Nucleus accumbens (tissue), 56 donors: ENCODE measurements at places on chromosomes 5 and 9.

DNA sequence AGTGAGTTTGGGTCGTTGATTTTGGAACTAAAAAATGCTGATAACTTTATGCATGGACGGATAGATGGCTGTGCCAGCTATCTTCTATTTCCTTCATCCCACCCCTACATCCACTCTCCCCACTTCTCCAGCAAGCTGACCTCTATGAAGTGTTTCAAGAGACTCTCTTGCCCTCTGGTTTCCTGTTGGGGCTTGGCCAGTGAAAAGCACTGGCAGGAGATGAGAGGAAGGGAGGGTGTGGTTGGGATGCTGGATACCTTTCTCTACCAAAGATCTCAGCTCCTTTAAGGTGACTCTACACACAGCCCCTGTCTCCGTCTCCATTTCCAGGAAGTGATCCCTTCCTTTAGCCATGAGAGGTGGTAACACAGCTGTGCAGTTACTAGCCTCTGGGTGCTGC, 30.0 kb upstream of the JMY start:
- no peak for DNase-seq

- DNase-seq: no peak
These were observed 184.6 kb downstream of the ACTL7B start for GRCh38 chr9:108671176-108671575.

DNA sequence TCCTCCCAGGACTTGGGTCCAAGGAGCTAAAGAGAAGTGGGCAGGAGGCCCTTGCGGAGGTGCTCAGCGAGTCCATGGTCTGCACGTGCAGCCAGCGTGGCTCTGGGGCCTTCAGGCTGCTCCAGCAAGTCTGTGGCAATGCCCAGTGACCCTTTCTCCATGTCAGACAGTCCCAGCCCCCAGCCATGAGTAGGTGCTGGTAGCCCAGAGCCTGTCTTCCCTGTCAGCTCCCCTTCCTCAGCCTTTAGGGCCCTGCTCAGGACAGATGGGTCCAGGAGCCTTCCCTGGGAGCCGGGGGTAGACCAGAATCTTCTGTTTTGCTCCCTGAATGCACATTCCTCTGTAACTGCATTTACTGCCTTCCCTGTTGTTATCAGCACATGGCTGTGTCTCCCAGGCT, 147.2 kb upstream of the IRX2 start:
- no peak for DNase-seq

- no peak for DNase-seq
These were observed 72.4 kb upstream of the PHYKPL start for GRCh38 chr5:178304761-178305645.

DNA sequence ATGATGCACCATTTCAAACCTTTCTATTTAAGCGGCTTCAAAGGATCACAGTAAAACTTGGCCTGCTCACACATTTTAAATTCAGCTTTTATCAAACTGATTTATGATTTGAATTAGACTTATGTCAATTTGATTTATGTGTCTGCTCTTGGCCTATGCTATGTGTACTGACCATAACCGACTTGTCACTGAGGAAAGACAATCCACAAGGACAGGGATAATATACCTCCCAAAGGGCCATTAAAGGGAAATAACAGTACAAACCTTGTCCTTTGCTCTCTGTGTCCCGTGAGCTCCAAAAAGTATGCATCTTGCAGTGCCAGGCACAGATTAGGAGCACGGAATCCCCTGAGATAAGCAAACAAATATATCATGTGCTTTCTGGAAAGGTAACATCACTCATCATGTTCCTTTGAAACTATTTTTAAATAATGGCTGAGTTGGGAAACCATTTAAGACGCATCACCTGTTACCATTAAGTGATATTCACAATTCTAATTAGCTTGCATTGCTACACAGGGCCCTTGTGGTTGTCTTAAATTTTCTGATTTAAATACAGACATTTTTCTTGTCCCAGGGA, 31.9 kb upstream of the FTMT start:
- no peak for DNase-seq

- DNase-seq: peak; percentile 95
These were observed at the start of gene SECISBP2 for GRCh38 chr9:89318123-89319014. SECISBP2 (plus strand) TSS chr9:89318500; CDS start chr9:89318577, 77 bp downstream.

DNA sequence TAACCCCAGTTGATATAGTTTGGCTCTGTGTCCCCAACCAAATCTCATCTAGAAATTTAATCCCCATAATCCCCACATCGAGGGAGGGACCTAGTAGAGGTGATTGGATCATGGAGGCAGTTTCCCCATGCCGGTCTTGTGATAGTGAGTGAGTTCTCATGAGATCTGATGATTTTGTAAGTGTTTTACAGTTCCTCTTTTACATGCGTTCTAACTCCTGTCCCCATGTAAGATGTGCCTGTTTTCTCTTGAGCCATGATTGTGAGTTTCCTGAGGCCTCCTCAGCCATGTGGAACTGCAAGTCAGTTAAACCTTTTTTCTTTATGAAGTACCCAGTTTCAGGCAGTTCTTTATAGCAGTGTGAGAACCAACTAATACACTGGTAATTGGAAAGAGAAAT, 73.6 kb downstream of the CDH12 start:
- DNase-seq: no peak

DNA sequence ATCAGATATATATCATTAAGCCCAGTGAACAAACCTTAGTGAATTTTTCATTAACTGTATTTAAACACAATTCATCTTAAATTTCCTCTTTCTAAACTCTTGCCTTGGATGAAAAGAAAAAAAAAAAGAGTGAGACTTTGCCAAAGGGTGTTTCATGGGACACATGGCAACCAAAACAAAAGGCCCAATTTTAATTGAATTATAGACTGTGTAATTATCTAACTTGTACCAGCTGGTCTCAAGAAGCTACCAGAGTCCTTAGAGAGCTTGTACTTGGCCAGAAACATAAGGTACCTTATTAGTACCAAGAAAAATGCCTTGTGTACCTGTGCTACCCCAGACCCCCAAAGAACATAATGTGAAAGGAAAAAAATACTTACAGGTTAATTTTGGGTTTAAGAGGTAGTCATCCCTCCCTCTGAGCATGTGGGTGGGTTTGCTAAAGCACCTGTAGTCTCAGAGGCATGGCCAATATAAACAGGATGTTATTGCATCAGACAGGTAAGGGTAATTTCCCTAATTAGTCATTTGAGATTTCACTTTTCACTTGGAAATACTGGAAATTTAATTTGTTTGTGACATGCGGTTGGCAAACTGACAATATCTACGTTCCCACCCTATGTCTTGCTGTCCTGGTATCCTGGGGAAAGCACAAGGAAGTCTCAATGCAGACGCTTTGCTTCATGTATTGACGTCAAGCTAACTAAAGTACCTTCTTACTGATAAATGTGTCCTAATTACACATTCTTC, 90.1 kb downstream of the SNCAIP start:
- no peak for DNase-seq

- no peak for DNase-seq
These were observed 300.0 kb upstream of the TRPC7 start for GRCh38 chr5:136665331-136665730.

DNA sequence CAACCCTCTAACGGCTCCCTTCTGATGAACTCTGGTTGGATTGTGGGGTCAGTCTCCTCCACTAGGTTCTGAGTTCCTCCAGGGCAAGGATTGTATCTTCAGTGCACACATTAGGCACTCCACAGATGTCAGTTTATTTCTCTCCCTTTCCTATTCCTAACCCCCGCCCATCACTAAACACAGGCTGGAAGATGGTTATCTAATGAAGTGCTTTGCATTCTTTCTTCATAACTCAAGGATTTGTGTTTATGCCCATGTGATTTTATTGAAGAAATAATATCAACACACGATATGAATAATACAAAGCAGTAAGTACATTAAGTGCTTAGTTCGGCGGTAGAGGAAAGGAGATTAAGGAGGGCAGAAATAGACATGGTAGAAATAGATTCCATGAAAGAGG, 4.4 kb upstream of the CREBRF start:
- DNase-seq: no peak

DNA sequence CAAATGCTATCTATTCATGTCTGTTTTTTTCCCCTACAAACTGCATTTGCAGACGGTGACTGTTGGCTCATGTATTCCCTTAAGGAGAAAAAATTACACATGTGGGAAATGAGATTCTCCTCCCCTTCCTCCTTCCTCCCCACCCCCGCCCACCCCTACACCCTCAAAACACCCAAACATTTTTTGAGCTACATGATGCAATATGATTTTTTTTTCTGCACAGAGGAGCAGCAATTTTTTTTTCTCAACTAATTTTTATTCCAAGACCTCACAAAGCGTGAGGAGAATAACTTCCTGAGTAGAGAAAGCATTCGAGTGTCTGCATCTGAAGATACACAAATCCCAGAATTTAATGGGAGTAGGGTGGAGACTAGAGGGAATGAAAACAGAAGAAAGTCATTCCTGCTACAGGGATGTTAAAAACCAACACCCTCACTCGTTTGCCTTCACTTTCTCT, 118.1 kb downstream of the PRDM6 start:
- no peak for DNase-seq

GRCh38 chr5:88956416-88956815, 73.4 kb upstream of the MEF2C start:
- DNase-seq: no peak

DNA sequence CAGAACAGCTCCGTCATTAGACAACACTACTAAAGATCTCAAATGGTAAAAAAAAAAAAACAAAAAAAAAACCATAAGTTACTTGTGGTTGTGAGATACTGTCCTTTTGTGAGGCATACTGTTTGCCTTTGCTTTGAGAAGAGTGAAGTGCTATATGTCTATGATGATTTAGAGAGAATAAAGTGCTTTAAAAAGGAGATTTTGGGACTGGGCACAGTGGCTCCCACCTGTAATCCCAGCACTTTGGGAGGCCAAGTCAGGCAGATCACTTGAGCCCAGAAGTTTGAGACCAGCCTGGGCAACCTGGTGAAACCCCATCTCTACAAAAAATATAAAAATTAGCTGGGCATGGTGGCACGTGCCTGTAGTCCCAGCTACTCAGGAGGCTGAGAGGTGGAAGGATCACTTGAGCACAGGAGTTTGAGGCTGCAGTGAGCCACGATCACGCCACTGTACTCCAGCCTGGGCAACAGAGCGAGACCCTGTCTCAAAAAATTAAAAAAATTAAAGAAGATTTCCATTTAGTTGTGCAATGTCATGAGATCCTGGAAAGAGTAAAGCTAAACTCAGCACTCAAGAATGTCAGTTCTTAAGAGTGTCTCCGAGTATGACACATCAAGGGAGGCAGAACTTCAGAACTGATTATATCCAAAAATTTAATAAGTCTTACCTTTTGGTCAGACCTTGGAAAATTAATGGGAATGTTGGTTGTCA, 87.3 kb downstream of the PRDM6 start:
- no peak for DNase-seq

- no peak for DNase-seq
These were observed 118.1 kb upstream of the CCDC112 start for GRCh38 chr5:115414406-115415142.

GRCh38 chr9:123550797-123551196, 194.8 kb downstream of the CRB2 start:
- DNase-seq: no peak

DNA sequence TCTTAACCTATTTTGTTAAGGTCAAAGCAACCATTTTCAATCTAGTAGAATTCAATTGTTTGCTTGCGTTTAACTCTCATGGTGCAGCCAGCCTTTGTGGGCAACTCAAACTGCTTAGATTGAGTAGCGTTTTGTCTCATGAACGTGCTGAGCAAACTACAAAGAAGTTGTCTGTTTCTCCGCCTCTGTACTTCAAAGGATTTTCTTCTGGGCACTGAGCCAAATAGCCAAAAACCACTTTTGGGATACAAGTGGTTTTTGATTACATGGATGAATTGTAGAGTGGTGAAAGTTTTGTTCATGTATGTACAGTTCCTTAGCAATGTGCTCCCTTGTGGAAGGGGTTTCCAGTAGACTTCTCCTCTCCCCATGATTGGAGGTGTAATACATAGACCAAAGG, 122.9 kb downstream of the CFAP90 start:
- DNase-seq: no peak

DNA sequence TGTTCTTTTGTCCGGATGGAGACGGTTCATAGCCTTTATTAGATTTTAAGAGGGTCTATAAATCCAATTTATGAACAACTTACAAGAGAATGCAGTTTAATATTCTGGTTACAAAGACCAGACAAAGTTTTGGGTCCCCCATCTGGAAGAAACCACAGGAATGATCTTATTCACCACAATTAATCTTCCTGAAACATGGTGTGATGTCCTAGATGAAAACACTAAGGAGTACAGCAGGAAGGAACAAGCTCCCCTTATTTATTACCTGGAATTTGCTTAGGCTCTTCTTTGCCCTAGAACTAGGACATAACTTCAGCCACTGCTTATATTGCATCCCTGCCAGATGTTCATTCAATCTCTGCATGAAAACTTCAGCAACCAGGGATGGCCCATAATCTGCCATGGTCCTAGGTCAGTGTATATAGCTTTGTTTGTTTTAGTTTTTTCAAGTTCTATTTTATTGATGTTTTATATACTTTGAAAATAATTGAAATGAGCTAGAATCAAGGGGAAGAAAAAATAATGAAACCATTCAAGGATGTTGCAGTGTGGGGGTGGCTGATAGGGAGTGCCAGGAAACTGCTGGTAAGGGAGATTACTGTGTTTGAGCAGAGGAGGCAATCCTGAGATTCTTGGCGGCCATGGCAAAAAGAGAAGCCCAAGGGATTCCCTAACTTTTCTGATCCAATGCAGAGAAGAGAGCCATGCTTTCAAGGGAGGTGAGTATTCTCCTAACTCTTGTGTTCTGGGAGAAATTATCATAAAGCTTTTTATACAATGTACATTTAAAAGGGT, 16.8 kb downstream of the TXNDC8 start:
- DNase-seq: no peak

GRCh38 chr5:143471666-143472464, 68.4 kb upstream of the NR3C1 start:
- no peak for DNase-seq

DNA sequence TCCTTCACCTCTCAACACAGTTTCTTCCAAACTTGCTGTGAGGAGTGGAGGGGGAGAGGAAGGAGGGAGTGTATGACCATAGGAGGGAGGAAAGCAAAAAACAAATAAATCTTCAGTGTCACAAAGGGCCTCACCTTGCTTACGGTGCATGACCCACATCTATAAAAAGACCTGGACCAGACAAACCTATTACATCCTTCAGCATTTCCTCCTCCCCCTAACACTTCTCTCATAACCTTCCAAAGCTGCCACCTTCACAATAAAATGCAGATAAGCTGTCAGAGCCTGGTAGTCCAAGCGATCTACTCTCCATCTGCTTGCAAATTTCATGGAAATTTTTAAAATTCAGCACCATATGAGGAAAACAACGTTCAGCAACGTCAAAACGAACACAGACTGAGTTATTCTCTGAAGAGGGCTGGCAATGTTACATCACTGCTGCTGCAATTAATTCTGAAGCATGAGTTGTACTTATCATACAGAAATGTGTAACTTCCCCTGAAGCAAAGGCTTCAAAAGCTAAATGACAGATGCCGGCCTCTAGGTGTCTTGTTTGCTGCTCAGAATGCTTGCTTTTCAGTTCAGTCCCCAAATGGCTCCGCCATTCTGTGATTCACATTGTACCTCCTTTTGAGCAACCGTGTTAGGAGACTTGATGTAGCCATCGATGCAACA, 62.9 kb downstream of the EFNA5 start:
- DNase-seq: no peak
